ENCODE measurements at places on chromosomes 7 and 10. TPM values are rescaled to one million over a fixed set of nuclear protein-coding genes. Genes with fewer than 3 reads are reported as not detected.

The FAM13C gene
- 0.16 TPM for total RNA-seq

The ACHE gene
- not detected for total RNA-seq

The HOXA4 gene
- total RNA-seq: 2.9 TPM

The CYP17A1 gene
- not detected for total RNA-seq

The SFTPA1 gene
- total RNA-seq: not detected

The MEIG1 gene
- 0.66 TPM for total RNA-seq

The BZW2 gene
- total RNA-seq: 129 TPM

The SPDYE18 gene
- not detected for total RNA-seq

The CLCN1 gene
- not detected for total RNA-seq

The UBE2D1 gene
- total RNA-seq: 6.0 TPM

The DEPP1 gene
- 2.9 TPM for total RNA-seq

The GIMAP1 gene
- not detected for total RNA-seq

The NUPR2 gene
- not detected for total RNA-seq

The GIMAP8 gene
- total RNA-seq: not detected

The PIP gene
- not detected for total RNA-seq

The IFIT1B gene
- total RNA-seq: not detected

The GPR158 gene
- total RNA-seq: 5.5 TPM

The MACC1 gene
- total RNA-seq: 0.08 TPM

The UNCX gene
- total RNA-seq: not detected

The ICA1 gene
- 14.6 TPM for total RNA-seq

The TMEM72 gene
- 0.08 TPM for total RNA-seq

The EN2 gene
- 5.5 TPM for total RNA-seq

The SH2D4B gene
- total RNA-seq: 0.30 TPM

The OPALIN gene
- total RNA-seq: not detected

The SPDYE1 gene
- total RNA-seq: not detected

The KAZALD1 gene
- total RNA-seq: 11.8 TPM

The PTPRN2 gene
- 0.34 TPM for total RNA-seq
